Activated CD8-positive, alpha-beta memory T cell treated with anti-CD3 and anti-CD28 coated beads for 24 hours (primary cell): ENCODE measurements at places on chromosomes 7 and 10.

DNA sequence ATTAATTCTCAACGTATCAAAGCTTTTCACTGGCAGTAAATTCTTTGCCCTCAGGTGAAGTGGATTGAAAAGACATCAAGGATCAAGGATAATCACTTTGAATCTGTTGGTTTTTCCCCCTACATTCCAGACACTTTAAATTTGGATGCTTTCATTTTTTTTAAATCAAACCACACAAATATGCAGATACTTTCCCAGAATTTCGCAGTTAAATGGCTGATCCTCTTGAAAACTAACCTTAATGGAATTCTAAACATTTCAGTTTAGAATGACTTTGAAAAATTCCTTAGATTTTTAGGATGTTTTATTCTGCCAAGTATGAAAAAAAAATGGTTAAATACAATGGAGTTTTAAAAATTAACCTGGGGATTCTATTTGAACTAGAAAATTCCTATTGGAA is 325.9 kb downstream of the GFRA1 start:
- no peak for DNase-seq

DNA sequence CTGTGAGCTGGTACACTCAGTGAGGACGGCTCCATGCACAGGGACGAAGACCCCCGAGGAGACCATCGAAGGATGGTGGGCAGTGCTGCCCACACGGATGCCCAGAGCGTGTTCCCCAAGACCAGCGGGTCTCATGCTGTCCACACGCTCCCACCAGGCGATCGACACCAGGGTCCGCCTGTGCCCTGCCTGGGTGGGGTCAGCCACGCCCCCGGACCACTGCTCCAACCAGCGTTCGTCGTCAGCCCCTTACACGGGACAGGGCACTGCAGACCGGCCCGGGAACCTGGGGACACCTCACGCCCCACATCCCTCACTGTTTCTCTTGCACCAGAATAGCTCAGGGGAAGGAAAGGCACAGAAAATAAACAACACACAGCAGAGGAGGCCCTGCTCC is 223.5 kb downstream of the DNAJB6 start:
- no peak for DNase-seq

GRCh38 chr10:21315645-21316220 is 209.7 kb downstream of the SKIDA1 start:
- no peak for DNase-seq

- no peak for DNase-seq
Observed at GRCh38 chr7:36827726-36828703, 103.7 kb upstream of the AOAH start.

DNA sequence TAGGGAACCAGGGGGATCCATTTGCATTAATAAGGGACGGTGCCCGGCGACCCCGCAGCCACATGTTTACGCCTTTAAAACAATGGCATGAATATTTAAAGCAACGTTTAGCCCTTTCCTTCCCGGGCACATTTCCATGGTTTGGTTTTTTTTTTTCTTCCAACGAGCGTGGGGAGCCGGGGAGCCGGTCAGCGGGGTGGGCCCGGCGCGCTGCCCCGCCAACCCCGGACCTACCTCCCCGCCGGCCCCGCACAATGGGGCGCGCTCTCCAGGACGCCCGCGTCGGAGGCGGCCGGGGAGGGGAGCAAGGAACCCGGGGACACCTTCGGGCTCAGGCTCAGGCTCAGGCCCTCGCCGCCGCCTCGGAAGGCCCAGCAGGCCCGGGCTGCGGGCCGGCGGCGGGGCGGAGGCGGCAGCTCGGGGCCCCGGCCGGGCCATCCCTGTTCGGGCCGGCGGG is 1.0 kb downstream of the SEPHS1 start:
- no peak for DNase-seq

GRCh38 chr10:77869626-77870420 is 56.7 kb downstream of the DLG5 start:
- no peak for DNase-seq

GRCh38 chr7:78924581-78924980 is 528.9 kb downstream of the MAGI2 start:
- no peak for DNase-seq

GRCh38 chr10:98404571-98405359 is 10.2 kb downstream of the PYROXD2 start:
- no peak for DNase-seq
